ENCODE measurements at places on chromosomes 5 and 9. TPM values are rescaled to one million over a fixed set of nuclear protein-coding genes. Genes with fewer than 3 reads are reported as not detected.

The CDH18 gene
- not detected for total RNA-seq

The PCDHA9 gene
- not detected for total RNA-seq

The GARIN3 gene
- total RNA-seq = not detected

The OR13D1 gene
- total RNA-seq = not detected

The ARL14EPL gene
- total RNA-seq = not detected

The RNF130 gene
- 5.5 TPM for total RNA-seq

The ACOT12 gene
- not detected for total RNA-seq

The LAMC3 gene
- 0.05 TPM for total RNA-seq

The NTNG2 gene
- total RNA-seq = 5.2 TPM

The LIFR gene
- total RNA-seq = not detected

The ITGA2 gene
- total RNA-seq = 6.5 TPM

The SHC3 gene
- total RNA-seq = not detected

The PCDHA12 gene
- total RNA-seq = not detected

The SELENOP gene
- not detected for total RNA-seq

The MXD3 gene
- total RNA-seq = 49.7 TPM
